ENCODE measurements at places on chromosomes 4 and X.

DNA sequence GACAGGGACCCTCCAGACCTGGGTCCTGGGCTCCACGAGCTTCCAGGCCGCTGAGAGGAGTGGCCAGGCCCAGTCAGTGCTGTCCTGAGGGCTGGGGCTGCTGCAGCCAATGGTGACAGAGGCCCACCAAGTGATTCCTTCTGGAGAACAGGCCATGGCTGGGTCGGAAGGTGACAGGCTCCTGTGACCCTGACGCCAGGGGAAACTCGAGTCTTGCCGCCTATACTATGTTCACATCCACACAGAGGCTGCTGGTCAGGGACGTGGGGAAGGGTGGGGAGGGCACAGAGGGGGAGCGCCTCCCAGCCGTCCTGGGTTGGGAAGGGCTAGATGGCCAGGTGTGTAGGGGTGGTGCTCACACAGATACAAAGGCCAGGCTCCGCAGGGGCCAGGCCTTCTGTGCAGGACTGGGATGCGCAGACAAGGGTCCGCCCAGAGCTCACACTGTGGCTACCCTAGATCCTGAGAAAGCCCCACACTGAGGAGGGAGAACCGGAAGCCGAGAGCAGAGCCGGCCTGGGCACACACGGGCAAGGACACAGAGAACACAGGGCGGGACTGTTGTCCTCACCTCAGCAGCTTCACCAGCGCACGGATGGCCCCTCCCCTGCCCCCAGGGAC is 81.4 kb downstream of the HTRA3 start:
- no peak for DNase-seq

GRCh38 chr4:26003056-26003455 is 89.0 kb downstream of the SMIM20 start:
- no peak for DNase-seq

- no peak for DNase-seq
Measured at GRCh38 chr4:18039113-18039512, 17.6 kb upstream of the LCORL start.

DNA sequence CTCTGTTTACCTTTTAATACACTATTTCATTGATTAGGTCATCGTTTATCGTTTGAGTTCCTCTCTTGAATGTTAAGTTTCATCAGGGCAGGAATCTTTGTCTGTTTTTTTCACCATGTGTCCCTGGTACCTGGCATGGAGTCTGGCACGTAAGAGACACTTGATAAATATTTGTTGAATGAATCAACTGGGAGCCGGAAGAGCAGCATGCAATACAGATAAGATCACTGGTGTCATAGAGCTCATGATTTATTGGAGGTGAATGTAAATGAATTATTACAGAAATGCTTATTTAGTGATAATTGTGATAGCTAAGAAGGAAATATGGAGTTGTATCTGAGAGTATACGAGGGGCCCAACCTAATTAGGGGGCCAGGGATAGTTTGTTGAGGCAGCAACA is 62.8 kb downstream of the UCHL1 start:
- DNase-seq = no peak

- no peak for DNase-seq
Measured at GRCh38 chr4:166309286-166309685, 436.2 kb downstream of the TLL1 start.

GRCh38 chrX:68922013-68922412 is 93.2 kb downstream of the EFNB1 start:
- DNase-seq = no peak

GRCh38 chr4:96406742-96407141 is 566.8 kb downstream of the PDHA2 start:
- DNase-seq = no peak

DNA sequence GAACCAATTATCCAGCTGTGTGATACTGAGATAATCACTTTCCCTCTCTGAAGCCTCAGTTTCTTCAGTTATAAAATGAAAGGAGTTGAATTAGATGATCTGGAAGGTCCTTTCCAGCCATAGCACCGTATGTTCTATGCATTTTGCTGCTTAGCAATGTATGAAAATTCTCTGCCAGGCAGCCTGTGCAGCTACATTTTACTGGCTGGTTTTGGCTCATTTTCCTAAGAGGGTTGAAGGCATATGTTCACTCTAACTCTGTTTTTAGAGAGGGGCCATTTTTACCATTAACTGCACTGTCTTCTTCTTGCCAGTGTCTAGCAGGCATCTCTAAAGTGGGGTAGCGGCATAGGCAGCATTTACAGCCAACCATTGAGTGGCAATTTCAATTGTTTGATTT is 26.1 kb downstream of the TRPC5 start:
- no peak for DNase-seq

GRCh38 chr4:47390428-47391125 is 72.9 kb downstream of the COMMD8 start:
- no peak for DNase-seq

- DNase-seq = no peak
Measured at GRCh38 chrX:50049228-50049627, 126.8 kb downstream of the CLCN5 start.

DNA sequence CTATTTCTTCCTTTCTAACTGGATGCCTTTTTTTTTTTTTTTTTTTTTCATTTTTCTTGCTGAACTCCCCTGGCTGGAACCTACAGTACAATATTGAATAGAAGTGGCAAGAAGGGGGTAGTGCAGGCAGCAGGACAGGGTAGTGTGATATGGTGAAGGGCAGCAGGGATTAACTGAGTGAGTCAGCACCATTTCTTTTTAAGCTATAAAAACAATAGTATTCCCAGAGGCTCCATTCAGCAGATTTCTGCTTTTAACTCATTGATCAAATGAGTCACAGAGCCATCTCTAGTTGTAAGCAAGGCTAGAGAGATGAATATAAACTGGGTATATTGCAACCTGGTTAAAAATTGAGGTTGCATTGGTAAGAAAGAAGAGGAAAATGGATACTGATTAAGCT is 53.6 kb upstream of the SETD7 start:
- no peak for DNase-seq

Data from activated CD4-positive, alpha-beta T cell treated with anti-CD3 and anti-CD28 coated beads for 1 hour (primary cell).